Stimulated activated CD4-positive, alpha-beta T cell treated with anti-CD3 and anti-CD28 coated beads, Interleukin-15, amount 100 ng/mL, for 24 hours (primary cell): ENCODE measurements at places on chromosomes 16 and 17.

DNA sequence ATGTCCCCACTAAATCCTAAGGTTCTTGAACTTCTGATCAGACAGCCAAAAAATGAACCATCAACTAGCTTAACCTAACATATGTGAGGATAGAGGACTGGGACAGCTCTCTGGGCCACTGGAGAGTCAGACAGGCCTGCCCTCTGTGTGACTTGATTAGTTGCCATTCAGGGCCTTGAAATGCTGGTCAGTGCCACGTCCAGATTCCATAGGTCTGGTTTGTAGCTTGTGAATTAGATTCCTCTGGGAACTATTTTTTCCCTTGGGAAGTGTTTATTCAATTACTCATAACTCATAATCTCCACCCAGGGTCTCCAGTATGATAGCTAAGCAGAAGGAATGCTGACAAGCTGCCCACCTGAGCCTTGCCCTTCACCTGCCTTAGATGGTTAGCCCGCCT, 48.2 kb downstream of the IGF2BP1 start:
- no peak for DNase-seq

- no peak for DNase-seq
Observed at GRCh38 chr16:50123417-50123816, 29.7 kb upstream of the TENT4B start.

DNA sequence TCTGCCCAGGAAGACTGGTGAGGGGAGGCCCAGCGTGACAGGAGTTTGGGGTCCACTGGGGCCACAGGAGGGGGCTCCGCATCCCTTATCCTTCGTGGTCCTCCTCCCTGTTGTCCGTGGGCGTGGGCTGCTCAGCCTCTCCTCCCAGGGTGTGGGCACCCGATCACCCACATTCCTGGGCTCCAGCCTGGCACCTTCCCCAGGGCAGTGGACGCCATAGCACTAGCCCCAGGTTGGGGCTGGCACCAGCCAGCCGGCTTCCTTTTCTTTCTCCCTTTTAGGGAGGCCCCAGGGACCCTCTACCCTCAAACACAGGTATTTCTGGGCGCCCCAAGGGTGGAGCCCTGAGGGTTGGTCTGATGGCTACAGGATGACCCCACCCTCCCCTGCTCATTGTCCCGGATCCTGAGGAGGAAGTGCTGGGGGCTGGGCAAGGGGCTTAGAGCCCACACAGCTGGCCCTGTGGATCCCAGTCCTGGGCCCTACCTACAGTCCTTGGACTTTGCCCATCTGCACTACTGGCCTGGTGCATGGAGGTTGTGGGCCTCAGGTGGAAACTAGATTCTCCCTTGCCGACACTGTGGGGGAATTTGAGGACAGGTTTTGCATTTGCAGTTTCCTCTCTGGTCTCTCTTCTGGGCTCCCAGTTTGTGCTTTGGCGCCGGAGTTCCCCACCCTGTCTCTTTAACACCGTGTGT, 1.1 kb downstream of the KIF1C start:
- DNase-seq: no peak

DNA sequence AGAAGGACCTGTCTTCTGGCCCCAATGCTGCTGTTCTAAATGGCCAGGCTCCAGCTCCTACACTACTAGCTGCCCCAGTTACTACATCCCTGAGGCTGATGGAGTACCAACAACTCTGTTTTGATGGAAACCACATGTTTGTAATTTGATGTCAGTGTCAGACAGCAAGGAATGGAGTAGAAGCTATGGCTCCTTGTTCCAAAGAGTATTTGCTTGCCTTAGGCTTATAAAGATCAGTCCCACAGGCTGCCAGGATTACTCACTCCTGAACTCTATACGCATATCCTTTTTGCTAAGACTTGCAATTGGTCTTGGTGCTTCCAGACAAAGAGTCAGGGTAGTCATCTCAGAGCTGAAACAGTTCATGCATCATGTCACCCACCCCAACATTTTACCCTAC, 139.6 kb downstream of the HS3ST3A1 start:
- DNase-seq: no peak

DNA sequence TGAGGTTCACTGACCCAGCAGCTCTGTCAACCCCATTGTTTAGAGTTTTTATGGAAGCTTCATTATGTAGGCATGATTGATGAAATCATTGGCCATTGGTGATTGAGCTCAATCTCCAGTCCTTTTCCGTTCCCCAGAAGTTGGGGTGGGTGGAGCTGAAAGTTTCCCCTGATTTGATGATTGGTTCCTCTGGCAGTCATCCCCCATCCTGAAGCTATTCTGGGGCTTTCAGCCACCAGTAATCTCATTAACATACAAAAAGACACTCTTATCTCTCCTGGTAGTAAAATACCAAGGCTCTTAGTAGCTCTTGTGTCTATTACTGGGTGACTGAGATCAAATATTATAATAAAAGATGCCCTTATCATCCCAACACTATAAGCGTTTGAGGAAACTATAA, 67.1 kb downstream of the TANC2 start:
- DNase-seq: no peak

GRCh38 chr17:55351226-55351625, 70.4 kb downstream of the MMD start:
- DNase-seq: no peak

DNA sequence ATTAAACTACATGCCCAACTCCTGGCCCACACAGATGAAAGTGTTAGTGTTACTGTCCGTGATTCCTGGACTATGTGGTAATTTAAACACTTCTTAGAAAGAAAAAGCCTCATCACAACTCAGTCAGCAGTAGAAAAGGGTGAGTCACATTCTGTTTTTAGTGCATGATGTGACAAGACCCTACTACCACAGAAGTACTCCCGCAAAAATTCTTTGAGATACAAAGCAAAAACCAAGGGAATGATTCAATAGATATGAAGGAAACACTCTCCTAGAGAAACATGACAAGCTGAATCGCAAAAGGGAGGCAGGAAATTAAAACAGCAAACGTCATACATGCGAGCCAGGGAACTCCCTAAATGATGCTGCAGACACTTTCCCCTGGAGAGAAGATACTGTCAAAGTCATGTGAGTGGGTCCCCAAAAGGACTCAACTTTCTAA, 14.4 kb downstream of the SNN start:
- no peak for DNase-seq

GRCh38 chr16:61131447-61131846, 904.8 kb downstream of the CDH8 start:
- DNase-seq: no peak

DNA sequence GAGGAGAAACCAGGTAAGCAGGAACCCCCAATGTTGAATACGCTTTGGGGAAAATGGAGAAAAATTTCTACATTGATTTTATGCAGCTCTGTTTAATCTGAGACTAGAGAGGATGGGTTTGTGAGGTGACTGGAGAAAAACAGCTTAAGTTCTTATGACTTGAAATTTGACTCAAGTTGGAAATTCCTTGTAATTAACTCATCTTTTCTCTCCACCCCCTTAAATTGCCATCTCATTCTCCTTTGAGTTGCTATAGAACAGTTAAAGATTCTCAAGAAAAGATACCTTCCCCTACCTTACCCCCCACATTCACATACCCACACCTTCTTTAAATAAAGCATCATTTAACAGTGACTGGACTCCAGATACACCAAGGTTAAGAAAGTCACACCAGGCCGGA, 24.2 kb downstream of the ZNRF1 start:
- DNase-seq: no peak

DNA sequence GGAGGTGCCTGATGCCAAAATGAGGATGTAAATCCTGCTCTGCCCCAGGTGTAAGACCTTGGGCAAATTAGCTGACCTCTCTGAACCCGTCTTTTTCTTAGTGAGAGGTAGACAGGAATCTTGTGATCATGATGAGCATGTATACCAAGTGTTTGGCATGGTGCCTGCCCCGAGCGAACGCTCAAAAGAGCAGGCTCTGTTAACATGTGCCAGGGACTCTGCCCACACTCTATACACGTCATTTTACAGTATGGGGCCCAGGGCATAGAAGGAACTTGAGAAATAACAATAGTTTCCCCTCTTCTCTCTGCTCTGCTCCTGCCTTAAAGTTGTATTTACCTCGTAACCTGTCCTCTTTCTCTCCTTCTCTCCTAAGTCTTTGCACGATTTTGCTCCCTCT, 9.3 kb upstream of the MAF start:
- DNase-seq: no peak

- DNase-seq: no peak
Observed at GRCh38 chr16:5450409-5451104, 353.0 kb upstream of the EEF2KMT start.

GRCh38 chr17:70298929-70299531, 129.7 kb downstream of the KCNJ2 start:
- no peak for DNase-seq

DNA sequence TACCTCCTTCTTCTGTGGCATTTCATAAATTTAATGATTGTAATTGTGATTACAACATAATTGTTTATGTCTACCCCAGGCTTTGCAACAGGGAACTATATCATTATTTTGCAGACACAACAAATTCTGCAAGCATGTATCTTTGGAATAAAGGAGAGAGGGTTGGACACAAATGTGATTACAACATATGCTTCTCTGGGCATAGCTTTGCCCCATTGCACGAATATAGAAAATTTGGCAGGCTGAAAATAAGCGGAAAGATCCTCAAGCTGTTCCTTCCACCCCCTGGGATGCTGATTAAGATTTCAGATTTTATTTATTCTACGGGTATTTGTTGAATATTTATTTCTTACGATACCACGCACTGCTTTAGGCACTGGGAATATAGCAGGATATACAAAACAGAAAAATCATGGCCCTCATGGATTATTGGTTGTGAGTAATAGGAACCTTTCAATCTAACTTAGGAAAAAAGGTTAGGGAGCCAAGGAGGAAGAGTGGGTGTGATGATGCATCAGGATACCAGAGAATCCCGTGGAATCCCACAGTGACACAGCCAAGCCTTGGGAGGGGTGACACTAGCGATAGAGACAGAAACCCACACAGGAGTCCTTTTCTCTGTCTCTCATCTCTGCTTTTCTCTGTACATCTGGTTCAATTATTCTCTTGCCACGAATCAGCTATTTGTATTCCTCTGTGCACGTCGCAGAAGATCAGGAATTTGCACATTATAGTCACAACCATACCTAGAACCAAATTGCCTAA, 520.7 kb downstream of the MAF start:
- no peak for DNase-seq

GRCh38 chr17:61805399-61805798, 57.9 kb downstream of the BRIP1 start:
- no peak for DNase-seq

- no peak for DNase-seq
Observed at GRCh38 chr17:1299552-1300370, 20.3 kb downstream of the TRARG1 start.

DNA sequence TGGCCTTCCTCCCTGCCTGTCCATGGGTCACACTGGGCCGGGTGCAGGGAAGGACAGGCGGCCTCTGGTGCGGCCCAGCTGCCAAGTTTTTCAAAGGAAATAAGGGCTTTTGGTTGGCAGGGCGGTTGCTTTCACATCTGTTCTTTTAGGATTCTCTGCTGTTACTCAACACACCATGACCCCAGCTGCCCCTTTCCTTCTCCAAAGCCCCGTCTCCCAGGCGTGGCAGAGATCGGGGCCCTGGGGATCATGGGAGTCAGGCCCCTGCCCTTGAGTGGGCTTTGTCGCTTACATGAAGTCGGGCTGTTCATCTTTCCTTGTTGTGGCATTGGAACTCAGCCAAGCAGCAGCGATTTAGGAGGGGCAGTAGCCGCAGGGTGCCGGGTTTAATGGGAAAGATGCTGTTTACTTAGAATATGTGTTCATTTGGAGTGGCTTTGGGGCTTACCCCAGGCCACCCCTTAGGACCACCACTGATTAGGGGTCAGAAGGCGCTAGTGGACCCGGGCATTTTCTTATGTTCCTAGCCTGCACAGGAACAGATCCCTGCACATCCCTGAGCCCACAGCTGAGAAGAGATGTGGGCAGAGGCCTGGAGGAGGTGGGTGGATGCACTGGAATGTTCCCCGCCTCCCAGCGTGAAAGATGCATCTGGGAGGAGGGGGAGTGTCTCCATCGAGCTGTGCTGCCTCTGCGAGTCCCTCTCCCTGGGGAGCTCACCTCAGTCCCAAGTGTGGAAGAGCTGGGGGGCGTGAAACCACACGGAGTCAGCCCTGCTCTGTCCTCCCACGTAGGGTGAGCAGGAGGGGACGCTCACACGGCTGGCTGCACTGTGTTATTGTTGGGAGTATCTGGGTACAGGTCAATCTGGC, 6.8 kb upstream of the ADCY7 start:
- DNase-seq: no peak

DNA sequence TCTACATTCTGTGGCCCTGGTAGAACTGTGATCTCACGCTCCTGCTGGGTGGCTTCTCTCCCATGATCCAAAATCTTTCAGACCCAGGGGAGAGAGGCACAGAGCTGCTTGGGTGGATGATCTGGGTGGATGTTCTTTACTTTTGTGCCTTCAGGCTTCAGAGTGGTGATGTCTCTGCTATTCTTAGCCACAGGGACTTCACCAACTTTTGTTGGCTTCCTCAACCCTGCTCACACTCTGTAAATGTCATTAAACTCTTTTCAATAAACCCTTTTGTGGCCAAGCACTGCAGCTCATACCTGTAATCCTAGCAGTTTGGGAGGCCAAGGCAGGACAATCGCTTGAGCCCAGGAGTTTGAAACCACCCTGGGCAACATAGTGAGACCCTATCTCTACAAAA, 7.6 kb downstream of the CLEC10A start:
- DNase-seq: no peak

GRCh38 chr16:52114379-52114778, 432.6 kb downstream of the TOX3 start:
- no peak for DNase-seq

DNA sequence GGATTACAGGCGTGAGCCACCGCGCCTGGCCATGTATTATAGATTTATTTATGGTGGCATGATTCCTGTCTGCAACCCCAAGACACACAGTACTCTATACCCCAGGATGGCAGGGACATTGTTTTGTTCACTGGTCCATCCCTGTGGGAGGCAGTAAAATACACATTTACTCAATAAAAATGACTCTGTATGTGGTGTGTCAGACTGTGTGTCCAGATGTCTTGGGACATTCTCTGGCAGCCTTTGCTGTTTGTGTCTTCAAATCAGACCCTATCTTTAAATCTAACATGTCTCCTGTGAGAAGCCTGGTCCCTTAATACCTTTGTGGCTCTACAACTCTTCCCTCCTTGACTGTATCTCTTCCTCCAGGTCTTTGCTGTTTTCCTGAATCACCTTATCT, 1.7 kb upstream of the COASY start:
- no peak for DNase-seq

- DNase-seq: no peak
Observed at GRCh38 chr16:19817875-19818274, 66.8 kb downstream of the GPRC5B start.
